ENCODE measurements at places on chromosomes 12 and 14.

DNA sequence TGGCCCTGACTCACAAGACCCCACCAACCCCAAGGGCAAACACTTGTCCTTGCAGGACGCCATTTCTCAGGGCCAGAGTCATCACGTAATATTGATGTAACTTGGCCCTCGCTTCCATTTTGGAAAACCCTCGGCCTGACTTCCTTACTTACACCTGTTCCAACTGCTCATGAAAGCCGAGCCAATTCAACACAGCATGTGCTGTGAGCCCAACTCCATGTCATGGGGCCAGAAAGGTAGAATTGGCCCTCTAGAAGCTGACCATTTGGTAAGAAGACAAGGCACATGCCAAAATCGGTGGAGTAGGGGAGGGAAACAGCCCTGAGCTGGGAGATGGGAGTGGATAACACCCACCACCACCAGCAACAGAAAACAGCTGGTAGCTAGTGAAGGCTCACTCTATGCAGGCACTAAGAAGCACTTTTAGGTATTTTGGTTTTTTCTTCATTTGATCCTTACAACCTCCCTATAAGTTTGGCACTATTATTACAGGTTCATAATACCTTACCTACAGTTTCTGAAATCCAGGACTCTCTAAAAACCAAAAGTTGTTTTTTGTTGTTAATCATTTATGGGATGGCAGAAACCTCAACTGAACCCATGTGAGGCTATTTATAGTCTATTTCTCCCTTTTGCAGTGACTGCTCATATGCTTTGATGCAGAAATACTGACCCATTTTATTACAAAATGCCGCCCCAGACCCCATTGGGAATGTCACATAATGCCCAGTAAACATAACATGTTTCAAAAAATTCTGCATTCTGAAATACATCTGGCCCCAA lies 6.5 kb downstream of the TTC7B start:
- no peak for DNase-seq

GRCh38 chr12:114764510-114764909 lies 80.5 kb upstream of the TBX3 start:
- DNase-seq: no peak

DNA sequence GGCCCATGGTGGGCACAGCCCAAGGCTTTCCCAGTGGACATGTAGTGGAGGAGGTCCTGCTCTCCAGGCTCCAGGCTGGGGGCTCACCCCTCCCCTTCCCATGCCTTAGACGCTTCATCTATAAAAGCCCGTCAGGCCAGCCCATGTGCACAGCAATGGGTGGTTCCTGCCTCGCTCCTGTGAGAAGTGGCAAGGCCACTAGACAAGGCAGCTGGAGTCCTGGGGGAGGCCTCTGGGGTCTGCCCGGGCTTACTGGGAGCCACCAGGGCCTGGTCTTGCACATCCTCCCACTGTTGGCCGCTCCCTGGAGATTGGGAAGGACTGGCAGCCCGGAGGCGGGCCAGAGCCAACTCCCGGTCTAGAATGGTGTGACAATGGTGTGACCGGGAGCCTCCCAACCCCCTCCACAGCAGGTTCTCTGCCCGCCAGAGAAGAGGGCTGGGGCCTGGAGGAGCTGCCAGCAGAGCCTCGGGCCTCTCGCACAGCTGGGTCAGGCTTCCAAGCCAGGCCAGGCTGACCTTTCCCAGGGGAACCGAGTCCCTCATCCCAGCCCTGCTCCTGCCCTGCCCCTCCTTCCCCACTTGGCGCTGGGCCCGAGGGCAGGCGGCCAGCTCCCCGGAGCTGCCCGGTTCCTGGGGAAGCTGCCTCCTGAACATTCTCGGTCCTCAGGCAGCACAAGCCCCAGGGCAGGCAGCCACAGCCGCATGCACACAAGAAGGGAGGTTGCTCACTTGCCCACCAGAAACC lies 97.9 kb downstream of the RFLNA start:
- peak; percentile 45 for DNase-seq

DNA sequence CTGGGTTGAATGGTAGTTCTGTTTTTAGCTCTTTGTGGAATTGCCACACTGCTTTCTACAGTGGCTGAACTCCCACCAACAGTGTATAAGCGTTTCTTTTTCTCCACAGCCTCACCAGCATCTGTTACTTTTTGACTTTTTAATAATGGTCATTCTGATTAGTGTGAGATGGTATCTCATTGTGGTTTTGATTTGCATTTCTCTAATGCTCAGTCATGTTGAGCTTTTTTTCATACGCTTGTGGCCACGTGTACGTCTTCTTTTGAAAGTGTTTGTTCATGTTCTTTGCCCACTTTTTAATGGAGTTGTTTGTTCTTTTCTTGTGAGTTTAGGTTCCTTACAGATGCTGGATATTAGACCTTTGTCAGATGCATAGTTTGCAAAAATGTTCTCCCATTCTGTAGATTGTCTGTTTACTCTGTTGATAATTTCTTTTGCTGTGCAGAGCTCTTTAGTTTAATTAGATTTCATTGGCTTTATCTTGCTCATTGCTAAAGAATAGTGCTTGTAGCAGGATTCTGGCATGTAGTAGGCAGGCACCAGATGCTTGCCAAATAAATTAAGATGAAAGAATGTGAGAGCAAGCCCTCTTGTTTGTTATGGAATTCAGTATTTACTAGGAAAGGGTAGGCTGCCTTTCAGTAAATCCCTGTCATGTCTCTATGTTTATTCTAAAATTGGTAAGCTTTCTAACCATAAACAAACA lies 86.8 kb downstream of the PDE3A start:
- no peak for DNase-seq

- DNase-seq: no peak
Observed at GRCh38 chr12:112611908-112612307, 179.6 kb upstream of the RPH3A start.

DNA sequence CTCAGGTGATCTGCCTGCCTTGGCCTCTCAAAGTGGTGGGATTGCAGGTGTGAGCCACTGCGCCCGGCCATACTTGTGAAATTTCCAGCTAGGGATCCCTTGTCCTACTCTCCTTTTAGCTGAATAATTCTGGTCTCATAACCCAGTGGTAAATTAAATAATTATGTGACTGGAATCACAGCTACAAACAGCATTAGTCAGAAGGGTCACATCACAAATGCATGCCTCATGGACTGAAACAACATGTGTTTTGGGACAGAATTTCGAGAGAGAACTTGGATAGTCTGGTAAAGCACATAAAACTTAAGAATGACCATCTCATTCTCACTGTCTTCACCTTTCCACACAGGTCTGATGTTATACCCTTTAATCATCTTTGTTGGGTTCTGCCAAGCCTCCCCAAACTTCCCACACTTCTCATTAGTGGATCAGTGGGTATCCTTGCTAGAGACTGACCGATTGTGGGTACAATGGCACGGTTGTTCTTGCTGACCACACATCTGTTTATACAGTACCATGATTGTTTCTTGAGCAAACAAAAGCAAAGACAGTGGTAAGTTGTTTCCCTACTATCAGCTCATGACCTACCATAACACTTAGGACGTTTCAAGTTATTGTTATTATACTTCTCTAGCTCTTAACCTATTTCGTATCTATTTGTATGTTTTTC lies 5.1 kb downstream of the GPRC5D start:
- DNase-seq: no peak

DNA sequence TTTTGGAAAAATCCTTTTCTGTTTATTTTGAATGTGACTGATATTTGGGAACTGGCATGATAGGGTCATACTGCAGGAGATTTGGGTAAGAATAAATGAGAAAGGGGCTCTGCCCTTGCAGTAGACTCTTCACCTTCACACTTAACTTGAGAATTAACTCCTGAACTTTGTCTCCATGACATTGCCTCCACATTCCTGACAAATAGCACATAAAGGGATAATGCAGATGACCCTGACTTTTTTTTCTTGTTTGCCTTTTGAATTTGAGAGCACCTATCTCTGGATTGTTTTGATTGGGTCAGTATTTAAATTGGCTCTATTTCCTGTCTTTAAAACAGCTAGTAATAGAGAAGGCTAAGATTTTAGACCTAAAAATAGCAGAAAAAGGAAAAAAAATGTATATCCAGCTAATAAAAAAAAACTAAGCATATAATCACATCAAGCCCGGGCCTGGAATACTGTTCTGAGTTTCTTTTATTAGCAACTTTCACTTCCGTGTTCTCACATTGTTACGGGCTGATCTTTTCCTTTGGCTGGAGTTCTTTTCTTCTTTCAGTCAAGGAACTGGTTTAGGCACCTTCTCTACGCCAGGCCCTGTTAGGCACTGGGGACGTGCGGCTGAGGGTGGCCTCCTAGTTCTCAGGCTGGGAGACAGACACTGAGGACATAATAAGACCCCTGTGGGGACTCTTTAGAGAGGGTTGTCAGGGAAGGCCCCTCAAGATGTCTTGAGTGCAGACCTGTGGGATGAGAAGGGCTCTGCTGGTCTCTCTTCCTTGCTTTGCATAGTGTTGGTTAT lies 53.1 kb upstream of the GNPNAT1 start:
- DNase-seq: no peak

- no peak for DNase-seq
Observed at GRCh38 chr14:31106768-31107167, 80.6 kb upstream of the STRN3 start.

- DNase-seq: no peak
Observed at GRCh38 chr12:113630625-113631024, 159.0 kb upstream of the LHX5 start.

DNA sequence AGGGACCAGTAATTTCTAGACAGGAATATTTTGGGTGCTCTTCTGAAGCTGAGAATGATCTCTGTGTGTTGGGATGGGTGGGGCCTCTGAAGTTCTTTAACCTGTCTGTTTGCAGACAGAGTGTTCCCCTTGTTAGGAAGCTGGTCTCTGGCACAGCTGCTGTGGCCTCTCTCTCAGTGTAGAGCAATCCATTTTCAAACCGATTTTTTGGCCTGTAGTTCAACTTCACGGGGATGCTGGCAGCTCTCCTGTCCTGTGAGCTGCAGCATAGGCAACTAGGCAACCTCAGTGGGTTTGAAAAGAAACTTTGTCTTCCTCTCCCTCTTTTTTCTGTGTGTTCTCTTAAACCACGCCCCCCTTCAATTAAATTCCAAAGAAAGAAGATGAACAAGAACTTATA lies 69.1 kb downstream of the SMOC1 start:
- DNase-seq: no peak

DNA sequence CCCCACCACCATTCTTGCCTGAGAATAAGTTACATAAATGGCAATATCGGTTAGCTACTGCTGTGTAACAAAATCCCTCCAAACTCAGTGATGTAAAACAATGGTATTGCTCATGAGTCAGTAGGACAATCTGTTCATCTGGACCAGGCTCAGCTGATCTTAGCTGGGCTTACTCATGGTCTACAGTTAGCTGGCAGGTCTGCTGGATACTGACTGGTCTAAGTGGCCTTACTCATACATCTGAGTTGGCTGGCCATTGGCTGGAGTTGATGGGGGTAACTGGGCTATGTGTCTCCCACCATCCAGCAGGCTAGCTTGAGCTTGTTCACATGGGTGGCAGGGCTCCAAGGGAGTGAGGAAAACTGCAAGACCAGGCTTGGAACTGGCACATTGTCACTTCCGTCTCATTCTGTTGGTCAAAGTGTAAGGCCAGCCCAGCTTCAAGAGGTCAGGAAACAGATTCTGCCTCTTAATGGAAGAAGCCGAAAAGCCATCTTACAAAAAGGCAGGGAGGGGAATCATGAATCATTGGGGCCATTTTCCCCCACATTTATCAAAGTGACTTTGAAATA lies 56.7 kb upstream of the CHGA start:
- DNase-seq: no peak

DNA sequence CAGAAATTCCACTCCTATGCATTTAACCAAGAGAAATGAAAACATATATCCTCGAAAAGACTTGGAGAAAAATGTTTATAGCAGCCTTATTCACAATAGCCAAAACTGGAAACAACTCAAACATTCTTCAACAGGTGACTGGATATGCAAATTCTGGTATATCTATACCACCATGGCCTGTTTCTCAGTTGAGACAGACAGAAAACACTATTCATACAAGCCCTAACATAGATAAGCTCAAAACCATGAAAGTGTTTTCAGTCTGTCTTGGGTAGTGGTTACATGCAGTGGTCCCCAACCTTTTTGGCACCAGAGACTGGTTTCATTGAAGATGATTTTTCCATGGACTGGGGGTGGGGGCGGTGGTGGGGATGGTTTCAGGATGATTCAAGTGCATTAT lies 83.8 kb downstream of the SRGAP1 start:
- no peak for DNase-seq

- DNase-seq: no peak
Observed at GRCh38 chr12:26195641-26196420, 458 bp downstream of the SSPN start.

GRCh38 chr14:37436519-37436918 lies 158.5 kb downstream of the FOXA1 start:
- no peak for DNase-seq

DNA sequence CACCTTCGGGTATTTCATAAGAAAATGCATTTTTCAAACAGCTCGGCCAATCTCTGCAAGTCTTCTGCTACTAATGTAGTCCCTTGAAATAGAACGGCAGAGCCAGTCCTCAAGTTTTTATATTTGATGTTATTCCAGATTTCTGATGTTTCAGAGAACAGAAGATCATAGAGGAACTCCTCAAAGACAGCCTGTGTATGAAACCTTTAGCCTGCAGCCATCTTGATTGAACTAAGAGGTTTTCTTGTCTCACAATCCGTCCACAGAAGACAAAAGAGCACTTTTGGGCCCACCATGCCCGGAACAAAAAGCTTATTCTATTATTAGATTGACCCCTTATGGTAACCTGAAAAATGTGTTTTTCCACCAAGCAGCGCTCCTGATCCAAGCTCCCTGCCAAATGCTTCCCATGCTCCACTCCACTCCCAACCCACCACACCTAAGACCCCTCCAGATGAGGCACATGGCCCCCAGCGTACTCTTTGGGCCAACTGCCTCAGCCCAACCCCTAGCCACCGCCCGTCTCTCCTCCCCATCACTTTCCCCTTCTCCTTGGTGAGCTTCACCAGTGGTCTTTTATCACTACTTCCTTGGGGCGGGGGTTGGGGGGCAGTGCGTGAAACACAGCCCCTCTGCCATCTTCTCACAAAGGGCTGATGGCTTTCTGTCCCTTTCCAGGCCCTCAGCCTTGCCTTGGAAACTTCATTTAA lies 175.8 kb downstream of the CALM1 start:
- no peak for DNase-seq

GRCh38 chr12:93449277-93449676 lies 7.5 kb upstream of the UBE2N start:
- DNase-seq: no peak

- DNase-seq: no peak
Observed at GRCh38 chr12:104691721-104692556, 235.2 kb downstream of the CHST11 start.

DNA sequence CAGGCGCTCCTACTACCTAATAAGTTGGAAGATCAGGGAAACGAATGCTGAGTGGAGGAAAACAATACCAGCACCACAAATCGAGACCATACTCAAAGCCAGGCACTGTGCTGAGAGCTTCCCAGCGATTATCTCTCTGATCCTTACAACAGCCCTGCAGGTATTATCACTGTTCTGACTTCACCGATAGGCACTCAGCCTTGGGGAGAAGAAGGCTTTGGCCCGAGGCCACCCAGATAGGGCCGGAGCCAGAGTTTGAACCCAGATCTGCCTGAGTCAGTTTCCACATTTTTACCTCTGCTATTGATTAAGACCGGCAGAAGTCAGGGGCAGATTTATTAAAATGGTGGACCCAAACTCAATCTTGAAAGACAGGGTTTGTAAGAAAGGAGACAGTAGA lies 4.9 kb downstream of the SVOP start:
- DNase-seq: no peak

Data from RWPE1 (cell line).